Islet precursor cell (in vitro differentiated cells): ENCODE measurements at places on chromosomes 1 and 21.

- DNase-seq: no peak
Measured at GRCh38 chr1:199685369-199685768, 342.1 kb upstream of the NR5A2 start.

GRCh38 chr1:7574121-7575040 lies 196.7 kb upstream of the VAMP3 start:
- DNase-seq: no peak

- DNase-seq: no peak
Measured at GRCh38 chr1:168582688-168583336, 6.4 kb downstream of the XCL1 start.

DNA sequence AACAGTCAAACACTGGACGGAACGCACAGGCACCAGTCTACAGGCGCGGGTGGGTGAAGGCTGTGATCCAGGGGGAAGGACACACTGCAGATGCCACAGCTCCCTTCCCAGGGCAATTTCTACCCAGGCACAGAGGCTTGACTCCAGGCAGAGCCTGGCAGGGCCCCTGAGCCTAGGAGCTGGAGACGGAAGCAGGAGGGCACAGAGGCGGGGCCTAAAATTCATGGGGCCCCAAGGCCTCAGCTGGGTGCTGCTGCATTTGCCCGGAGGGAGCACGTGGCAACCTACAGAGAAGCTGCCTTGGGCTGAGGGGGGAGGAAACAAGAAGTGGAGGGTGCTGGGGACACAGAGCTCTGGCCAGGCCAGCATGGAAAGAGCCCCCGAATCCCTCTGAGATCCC lies 41.2 kb downstream of the UBE2G2 start:
- DNase-seq: no peak

GRCh38 chr1:209708297-209708696 lies 3.7 kb downstream of the HSD11B1 start:
- peak; percentile 64 for DNase-seq

- DNase-seq: peak; percentile 26
Measured at GRCh38 chr21:46089285-46089684, 8.6 kb upstream of the COL6A2 start.

GRCh38 chr1:230392536-230392909 lies 33.6 kb downstream of the PGBD5 start:
- DNase-seq: no peak

DNA sequence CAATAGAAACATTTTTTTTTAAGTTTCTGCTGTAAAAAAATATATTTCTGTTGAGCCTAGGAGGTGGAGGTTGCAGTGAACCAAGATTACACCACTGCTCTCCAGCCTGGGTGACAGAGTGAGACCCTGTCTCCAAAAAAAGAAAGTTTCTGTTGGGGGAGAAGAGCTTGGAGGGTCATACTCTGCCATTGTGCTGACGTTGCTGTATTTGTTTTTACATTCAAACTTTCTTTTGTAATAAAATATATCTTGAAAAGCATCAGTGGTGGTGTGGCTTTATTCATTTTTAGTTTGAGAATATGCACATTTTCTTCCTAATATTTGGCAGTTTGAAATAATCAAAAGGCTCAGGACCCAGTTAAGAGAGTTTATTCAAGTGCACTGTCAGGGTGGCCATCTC lies 64.6 kb downstream of the URB2 start:
- DNase-seq: no peak

GRCh38 chr1:30818568-30819243 lies 61.1 kb upstream of the LAPTM5 start:
- DNase-seq: no peak

- no peak for DNase-seq
Measured at GRCh38 chr1:91844862-91845528, 41.0 kb downstream of the TGFBR3 start.

DNA sequence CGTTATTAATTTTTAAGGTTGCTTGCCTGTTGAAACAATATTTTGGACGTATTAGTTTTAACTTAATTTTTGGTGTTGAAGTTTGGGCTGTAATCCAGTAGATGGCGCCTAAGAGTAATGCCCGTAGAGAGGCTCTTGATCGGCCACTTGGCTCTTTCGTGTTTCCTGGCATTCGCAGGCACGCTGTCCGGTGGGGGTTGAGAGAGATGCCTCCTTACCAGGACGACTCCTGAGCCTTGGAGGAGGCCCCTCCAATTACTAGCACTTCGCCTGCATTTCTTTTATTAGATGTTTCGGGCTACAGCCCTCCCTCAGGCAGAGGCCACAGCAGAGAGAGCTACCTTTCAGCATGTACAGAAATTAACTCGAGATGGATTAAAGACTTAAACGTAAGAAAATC lies 12.0 kb downstream of the OR2M4 start:
- DNase-seq: peak; percentile 43

DNA sequence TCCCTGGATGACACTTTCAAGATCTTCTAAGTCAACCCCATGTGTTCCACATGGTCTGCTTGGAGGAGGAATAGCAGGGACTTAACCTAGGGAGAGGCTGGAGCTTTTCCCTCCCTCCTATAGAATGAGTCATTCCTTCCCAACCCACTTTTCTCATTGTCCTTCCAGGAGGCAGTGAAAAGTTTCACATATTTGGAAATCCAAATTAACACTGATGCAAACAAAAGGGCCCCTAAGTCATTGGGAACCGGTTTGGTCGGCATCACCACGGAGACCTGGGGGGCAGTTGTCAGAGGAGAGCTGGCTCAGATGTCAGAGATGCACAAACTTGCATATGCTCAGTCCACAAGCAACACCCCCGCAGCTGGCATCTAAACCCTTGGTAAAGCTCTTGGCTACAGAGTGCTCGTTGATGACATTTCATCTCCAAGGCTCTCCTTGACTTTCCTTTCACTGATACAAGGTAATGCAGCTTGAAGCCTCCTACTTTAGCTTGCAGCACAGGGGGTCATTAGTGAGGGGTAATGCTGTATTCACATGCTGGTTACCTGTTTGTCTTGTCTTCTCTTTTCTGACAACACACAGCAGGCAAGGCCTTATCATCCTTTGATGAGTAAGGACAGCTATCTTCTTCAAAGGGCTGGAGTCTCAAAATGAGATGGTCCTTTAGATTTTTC lies 12.3 kb upstream of the LRRC8D start:
- peak; percentile 90 for DNase-seq

GRCh38 chr1:101044259-101044658 lies 18.7 kb upstream of the DPH5 start:
- no peak for DNase-seq

DNA sequence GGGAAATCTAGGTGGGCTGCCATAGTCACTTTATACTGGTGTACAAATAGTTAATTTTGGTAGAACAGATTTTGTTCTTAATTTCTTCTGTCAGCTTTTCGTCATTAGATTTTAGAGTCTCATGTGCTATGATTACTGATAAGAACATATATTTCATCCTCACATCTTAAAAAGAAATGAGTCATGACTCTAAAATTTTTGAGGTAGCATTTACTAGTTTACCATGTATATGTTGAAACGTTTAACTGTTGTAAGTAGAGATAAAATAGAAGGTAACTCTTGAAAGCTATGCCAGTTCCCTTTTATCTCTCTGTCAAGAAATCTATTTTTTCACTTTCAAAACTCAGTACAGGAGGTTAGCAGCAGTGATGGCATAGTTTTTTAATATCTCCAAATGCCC lies 53.4 kb downstream of the KLHL20 start:
- DNase-seq: no peak

DNA sequence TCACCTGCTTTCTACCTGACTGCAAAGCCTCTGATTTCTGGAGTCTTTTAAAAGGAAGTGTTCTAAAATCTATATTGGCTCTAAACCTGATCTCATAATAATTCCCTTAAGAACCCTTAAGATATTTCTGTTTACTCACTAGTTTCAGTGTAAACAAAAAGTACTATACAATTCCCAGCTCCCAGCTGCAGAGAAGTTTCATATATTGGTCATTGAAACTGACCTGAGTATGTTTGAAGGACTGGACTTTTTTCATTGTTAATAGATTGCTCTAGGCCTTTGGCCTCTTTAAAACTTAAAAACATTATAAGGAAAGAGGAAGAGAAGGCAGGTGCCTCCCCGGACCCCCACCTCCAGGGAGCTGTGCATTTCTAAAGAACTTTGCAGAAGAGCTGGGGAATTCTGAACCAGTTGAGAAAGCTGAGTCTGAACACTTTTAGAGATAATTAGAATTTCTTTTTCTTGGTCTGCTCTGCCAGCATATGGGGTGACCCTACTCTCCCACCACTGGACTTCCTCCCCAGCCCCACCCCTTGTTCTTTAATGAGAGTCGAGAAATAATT lies 23.7 kb downstream of the CLIC6 start:
- DNase-seq: no peak

DNA sequence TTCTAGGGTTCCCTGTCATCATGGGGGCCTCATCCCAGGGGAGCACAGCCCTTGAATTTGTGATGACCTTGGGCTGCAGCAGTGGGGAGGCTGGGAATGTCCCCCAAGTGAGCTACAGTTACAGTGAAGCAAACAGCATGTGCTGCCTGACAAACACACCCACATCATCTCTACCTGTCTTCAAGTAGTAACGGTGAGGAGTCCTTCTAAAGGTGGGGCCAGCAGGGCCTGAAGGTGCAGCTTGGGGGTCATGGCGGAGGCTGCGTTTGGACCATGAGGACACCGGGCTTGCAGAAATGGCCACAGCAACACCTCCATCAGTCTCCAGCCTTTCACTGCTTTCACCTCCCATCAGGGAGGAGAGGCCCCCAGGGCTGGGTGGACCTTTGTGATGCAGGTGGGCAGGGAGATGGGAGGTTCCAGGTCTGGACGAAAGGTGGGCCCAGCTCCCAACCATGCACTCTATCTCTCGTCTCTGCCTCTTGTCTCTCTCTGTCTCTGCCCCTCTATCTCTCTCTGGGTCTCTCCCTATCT lies 55.7 kb downstream of the WNT9A start:
- DNase-seq: peak; percentile 53
